ENCODE measurements at places on chromosomes 11 and 22. TPM values are rescaled to one million over a fixed set of nuclear protein-coding genes. Genes with fewer than 3 reads are reported as not detected.

The GNAZ gene
- 0.53 TPM for total RNA-seq

The SLC17A6 gene
- total RNA-seq = not detected

The KCNQ1 gene
- 14.8 TPM for total RNA-seq

The AMBRA1 gene
- 34.6 TPM for total RNA-seq

- no peak for DNase-seq
Observed at GRCh38 chr11:118401880-118402590, 629 bp downstream of the ATP5MG start.

GRCh38 chr11:94762208-94762607 is 5.9 kb upstream of the AMOTL1 start:
- no peak for DNase-seq

GRCh38 chr22:30262917-30263741 is 3.5 kb downstream of the OSM start:
- DNase-seq = peak; percentile 81

- peak; percentile 20 for DNase-seq
Observed at GRCh38 chr11:35236667-35237003, 97.7 kb downstream of the CD44 start.

DNA sequence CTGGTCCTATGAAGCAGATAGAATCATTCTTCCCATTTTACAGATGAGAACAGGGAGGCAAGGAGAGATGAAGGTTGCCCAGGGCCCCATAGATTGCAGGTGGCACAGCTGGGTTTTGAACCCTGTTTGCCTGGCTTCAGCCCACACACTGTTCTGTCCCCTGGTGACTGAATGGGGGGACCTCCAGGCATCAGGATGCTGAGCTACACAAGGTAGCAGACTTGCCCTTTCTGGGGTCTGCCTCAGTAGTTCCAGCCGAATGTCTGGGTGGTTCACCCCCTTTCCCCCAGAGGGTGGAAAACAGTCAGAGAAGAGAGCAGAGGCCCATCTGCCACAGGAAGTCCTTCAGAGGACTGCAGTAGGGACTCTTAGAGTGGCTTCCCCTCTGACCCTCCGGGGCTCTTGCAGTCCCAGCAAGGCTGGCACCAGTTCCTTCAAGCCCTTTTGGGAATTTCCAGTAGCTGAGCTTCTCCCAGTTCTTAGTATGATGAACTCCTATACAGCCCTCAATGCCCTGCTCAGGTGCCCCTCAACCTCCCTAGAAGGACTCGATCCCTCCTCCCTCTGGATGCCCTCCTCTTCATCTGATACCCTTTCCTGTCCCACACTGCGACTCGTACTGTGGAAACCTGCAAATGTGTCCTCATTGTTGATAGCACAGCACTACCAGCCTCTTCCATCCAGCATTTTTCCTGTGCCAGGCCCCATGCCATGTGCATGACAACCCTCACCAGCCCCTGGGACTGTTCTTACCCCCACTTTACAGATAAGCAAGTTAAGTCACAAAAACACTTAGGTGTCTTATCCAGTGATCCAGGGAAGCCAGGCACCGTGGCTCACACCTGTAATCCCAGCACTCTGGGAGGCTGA is 82.8 kb downstream of the IGLL1 start:
- DNase-seq = no peak

DNA sequence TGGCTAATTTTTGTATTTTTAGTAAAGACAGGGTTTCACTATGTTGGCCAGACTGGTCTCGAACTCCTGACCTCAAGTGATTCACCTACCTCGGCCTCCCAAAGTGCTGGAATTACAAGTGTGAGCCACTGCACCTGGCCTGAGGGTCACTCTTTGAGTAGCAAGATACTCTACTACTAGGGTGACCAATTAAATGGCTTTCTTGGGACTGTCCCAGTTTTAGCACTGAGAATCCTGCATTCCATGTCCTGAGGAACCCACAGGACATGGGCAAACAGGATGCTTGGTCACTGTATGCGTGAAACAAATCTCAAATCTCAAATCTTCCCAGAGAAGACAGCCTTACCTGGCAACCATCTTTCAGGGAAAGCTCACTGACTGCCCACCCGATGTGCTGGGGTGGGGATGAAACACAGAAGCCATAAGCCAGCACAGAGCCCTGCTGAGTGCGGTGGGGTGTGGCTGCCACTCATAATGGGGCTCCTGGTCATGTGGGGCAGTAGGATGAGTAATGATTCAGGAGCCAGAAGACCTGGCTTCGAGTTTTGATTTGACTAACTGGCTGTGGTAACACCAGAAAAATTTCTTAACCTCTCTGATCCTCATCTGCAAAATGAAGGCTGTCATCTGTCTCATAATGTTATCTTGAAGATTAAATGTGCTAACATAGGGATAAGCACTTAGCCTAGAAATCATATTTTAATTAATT is 11.5 kb downstream of the CLMP start:
- peak; percentile 24 for DNase-seq

DNA sequence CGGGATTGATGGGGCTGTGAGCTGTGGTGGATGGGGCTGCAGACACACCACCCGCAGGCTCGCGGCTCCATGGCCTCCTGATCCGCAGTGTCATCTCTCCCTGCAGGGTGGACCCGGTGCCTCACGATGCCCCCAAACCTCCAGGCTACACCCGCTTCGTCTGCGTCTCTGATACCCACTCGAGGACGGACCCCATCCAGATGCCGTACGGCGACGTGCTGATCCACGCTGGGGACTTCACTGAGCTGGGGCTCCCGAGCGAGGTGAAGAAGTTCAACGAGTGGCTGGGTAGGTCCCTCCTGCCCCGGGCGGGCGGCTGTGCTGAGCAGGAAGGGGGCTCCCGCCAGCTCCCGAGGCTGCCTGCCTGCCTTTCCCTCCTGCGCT is 23.1 kb downstream of the MPPED1 start:
- DNase-seq = no peak
